Panc1 (cell line): ENCODE measurements at places on chromosomes 3 and 15. TPM values are rescaled to one million over a fixed set of nuclear protein-coding genes. Genes with fewer than 3 reads are reported as not detected.

The AADACL2 gene
- not detected for total RNA-seq

GRCh38 chr3:43330981-43331380, 44.6 kb downstream of the SNRK start:
- H3K4me1 ChIP-seq: no peaks in the 10 kb centered on the region
- no peak for DNase-seq

DNA sequence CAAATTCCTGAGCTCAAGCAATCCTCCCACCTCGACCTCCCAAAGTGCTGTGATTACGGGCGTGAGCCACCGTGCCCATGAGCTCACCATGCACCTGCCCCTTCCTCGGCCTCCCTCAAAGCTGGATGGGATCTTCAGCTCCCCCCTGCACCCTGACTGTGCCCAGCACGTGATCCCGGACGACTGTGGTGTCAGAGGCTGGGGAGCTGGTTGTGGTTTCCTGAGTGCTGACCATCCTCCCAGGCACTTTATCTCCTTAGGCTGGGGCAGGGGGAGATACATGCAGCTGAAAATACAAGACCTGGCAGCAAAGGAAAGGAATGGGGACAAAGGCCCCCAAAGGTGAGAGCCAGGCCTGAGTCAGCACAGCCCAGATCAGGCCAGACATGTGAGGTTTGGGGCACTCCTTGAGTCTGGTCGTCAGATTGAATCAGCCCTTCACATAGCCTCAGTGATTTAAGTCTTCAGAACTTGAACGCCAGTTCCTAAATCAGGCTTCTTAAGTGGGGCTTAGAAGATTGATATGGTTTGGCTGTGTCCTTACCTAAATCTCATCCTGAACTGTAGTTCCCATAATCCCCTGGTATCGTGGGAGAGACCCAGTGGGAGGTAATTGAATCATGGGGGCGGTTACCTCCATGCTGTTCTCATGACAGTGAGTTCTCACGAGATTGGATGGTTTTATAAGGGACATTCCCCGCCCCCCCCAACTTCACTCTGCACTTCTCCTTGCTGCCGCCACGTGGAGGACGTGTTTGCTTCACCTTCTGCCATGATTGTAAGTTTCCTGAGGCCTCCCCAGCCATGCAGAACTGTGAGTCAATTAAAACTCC, 35.8 kb downstream of the PRKCD start:
- H3K36me3 ChIP-seq: no peaks in the 10 kb centered on the region
- H3K27ac ChIP-seq: no peak overlapping the region
- no peak overlapping the region for H3K4me3 ChIP-seq
- DNase-seq: no peak

GRCh38 chr3:127771746-127772145, 50.6 kb downstream of the MGLL start:
- peaks cover 7% of the 10 kb centered on the region; the same call in 1 of the 2 replicates for H3K4me1 ChIP-seq
- no peak overlapping the region for H3K27ac ChIP-seq
- no peaks in the 10 kb centered on the region for H3K27me3 ChIP-seq

DNA sequence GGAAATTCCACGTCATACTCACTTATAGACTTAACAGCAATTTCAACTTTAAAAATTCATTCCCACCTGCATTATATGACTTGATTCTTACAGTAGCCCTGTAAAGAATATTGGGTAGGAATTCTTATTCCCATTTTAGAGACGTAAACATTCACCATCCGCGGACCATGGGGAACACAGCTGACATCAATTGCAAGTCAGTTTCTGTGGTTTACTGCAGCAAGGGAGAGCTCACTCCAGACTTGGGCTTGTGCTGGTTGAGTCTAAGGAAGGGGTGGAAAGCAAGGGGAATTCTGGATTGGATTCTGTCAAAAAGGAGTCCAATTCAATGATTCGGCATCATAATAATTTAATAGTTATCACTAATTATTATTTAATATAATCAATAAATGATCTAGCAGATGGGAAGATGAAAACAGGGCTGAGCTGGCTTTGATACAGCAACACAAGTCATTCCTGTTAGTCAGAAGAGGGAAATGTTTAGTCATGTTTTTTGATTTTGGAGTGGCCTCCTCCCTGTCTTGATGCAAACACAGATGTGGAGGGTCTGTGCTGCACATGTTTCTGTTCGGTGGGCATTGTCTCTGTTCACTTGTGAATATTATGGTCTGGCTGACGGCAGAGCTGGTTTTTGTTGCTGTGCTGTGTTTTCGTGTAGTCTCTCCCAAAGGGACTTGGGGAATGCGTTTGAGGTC, 9.7 kb downstream of the LIPC start:
- no peak overlapping the region for H3K4me3 ChIP-seq
- no peaks in the 10 kb centered on the region for H3K27me3 ChIP-seq
- H3K4me1 ChIP-seq: peaks cover 22% of the 10 kb centered on the region
- H3K36me3 ChIP-seq: no peaks in the 10 kb centered on the region
- DNase-seq: no peak
- H3K27ac ChIP-seq: no peak overlapping the region

DNA sequence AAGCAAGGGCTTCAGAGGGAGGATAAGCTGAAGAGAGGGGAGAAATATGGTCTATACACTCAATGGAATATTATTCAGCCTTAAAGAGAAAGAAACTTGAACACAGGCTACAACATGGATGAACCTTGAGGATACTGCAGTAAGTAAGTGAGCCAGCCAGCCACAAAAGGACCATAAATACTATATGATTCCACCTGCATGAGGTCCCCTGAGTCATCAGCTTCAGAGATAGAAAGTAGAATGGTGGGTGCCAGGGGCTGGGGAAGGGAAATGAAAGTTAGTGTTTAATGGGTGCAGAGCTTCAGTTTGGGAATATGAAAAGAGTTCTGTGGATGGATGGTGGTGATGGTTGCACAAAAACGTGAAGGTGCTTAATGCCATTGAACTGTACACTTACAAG, 68.4 kb upstream of the SEC13 start:
- no peak overlapping the region for H3K27ac ChIP-seq
- no peak for DNase-seq
- H3K27me3 ChIP-seq: no peaks in the 10 kb centered on the region

The GOLGA6D gene
- total RNA-seq: not detected

DNA sequence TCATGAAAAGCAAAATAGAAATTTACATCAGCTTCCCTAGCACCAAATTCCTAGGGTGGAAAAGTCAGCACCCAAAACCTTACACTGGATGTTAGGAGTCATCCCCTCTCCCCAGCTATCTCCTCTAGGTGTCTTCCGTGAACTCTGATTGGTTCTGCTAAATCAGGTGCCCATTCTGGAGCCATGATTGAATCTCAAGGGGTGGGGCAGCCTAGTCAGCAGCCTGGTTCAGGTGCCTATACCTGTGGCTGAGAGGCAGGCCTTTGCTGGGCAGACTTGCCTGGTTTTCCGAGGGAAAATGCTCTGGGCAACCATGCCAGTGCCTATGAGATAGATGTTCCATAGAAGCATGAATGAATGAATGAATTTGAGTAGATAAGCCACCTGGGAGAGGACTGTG, 336.7 kb downstream of the LRTM1 start:
- H3K27ac ChIP-seq: no peak overlapping the region
- no peaks in the 10 kb centered on the region for H3K27me3 ChIP-seq
- H3K4me1 ChIP-seq: no peaks in the 10 kb centered on the region
- no peaks in the 10 kb centered on the region for H3K36me3 ChIP-seq
- no peak for DNase-seq

The KLHL24 gene
- 42.0 TPM for total RNA-seq

DNA sequence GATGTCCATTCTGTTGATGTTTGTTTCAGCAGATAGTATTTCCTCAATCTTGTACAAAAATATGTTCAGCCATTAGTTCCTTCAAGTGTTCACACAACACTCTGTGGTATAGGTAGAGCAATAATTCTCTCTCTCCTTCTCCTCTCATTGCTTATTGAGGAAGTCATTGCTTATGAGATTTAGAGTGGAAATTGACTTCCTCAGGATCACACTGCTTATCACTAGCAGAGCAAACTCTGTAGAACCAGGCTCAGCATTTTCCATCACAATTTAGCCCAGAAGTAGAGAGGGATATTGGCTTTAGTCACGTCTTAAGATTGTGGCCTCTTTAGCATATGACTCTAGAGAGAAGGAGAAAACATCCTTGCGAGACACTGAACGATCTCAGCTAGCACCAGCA, 31.2 kb downstream of the RAB11A start:
- H3K4me3 ChIP-seq: no peak overlapping the region
- H3K27ac ChIP-seq: no peak overlapping the region
- H3K4me1 ChIP-seq: no peaks in the 10 kb centered on the region
- no peaks in the 10 kb centered on the region for H3K27me3 ChIP-seq
- no peak for DNase-seq

DNA sequence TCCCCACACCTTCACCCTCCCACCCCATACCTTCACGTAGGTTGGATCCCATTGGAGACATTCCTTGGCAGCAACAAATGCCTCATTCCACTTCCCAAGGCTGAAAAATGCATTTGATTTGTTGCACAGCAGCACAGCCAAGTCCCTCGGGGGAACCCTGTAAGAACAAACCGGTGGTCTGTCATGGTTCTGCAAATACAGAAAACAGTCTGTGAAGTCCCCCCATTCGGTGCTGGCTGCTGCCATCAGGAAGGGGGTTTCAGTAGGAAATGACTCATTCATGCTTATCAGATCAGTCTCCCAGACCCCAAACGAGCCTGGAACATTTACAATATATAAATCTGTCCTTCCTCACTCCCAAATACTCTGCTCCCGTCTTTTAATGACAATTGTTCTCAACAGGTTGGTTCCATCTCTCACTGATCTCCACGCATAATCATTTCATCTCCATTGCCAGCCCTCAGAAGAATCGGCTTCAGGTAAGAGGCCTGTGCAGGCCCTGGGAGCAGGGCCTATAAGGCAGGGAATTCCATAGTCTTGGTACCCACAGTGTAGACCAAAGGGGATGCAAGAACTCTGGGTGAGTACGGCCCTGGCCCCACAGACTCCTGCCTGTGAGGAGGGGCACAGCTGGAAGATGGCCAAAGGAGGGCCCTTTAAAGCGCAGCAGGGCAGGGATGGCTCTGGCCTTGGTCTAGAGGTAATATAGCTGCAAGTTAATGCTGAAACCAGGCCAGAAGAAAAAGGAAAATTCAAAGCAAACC, 41.6 kb downstream of the TRANK1 start:
- H3K27ac ChIP-seq: no peak overlapping the region
- H3K4me1 ChIP-seq: no peaks in the 10 kb centered on the region
- no peaks in the 10 kb centered on the region for H3K27me3 ChIP-seq
- H3K4me3 ChIP-seq: no peak overlapping the region
- no peak for DNase-seq

DNA sequence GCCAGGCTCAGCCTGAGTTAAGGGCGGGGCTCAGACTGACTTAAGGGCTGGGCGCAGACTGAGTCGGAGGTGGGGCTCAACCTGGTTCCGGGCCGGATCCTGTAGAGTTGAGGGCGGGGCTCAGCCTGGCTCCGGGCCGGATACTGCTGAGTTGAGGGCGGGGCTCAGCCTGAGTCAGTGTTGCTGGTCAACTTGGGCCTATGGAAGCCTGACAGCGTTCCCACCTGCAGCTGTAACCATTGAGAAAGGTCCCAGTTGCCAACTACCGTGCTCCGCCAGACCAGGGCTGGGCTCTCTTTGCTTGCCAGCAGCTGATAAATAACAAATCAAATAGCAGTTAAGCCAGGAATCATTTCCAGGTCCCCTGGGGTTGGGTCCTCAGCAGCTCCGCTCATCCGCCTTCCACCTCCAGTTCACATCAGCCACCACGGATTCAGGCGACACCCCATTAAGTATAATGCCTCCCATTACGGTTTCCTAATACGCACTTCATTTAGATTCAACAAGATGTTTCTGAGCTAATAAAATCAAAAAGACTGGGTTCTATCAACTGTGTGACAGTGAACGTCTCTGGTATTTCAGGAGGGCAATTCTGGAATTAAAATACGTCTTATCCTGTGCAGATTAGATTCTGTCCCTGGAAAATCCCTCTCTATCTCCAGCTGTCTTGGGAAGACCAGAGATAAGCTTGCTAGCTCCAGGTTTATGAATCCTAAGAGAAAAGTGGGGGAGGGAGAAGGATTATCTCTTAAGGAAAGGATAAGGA, 7.3 kb downstream of the GRIP2 start:
- H3K4me3 ChIP-seq: no peak overlapping the region
- peaks cover 4% of the 10 kb centered on the region; the same call in 1 of the 2 replicates for H3K4me1 ChIP-seq
- no peak for DNase-seq
- H3K27me3 ChIP-seq: no peaks in the 10 kb centered on the region
- H3K36me3 ChIP-seq: no peaks in the 10 kb centered on the region
- H3K27ac ChIP-seq: no peak overlapping the region

DNA sequence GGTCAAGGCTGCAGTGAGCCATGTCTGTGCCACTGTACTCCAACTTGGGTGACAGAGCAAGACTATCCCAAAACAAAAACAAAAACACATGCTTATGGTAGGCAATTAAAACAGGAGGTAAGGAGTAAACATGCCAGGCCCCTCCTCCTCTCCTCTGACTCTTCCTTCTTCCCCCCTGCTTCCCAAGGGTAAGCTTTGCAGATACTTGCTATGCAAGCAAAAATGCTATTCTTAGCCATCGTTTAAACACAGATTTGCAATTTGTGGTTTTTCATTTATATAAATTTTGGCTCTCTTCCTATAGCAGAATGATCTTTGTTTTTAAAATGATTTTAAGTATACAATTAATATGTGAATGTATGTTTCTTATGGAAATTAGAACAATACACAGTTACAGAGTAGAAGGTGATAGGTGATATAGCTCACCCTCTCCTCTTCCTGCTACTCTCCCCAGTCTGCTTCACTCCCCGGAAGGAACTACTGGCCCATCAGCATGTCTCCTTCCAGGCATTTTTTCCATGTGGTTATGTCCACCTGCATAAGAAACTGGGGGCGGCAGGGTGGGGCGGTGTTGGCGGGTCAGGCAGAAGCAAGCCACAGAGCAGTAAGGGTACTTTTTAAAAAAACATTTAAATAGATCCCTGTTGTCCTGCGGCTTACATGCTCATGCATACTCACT, 42.1 kb downstream of the IGF1R start:
- H3K27ac ChIP-seq: no peak overlapping the region
- DNase-seq: no peak
- H3K27me3 ChIP-seq: no peaks in the 10 kb centered on the region

- no peaks in the 10 kb centered on the region for H3K27me3 ChIP-seq
- H3K27ac ChIP-seq: no peak overlapping the region
- no peak for DNase-seq
These were observed 67.2 kb downstream of the WDR76 start for GRCh38 chr15:43893956-43894355.

The EBLN2 gene
- 1.9 TPM for total RNA-seq

DNA sequence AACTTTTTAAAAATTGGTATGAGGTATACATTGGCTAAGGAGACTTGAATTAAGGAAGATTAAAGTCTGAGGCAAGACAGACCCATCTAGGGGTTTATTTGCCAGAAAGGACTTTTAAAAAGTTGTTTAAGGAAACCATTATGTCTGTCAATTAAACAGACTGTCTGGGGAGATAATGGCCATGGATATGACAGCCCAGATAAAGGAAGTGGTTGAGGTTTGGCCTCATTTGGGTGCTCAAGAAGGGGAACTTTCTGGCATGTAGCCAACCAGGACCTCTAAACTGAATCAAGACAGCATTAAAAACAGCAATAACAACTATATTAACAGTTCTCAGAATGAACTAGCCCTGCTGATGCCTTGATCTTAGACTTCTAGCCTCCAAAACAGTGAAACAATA, 9.9 kb upstream of the CD200R1L start:
- no peaks in the 10 kb centered on the region for H3K36me3 ChIP-seq
- no peak overlapping the region for H3K27ac ChIP-seq
- H3K27me3 ChIP-seq: no peaks in the 10 kb centered on the region
- no peaks in the 10 kb centered on the region for H3K4me1 ChIP-seq

The CP gene
- total RNA-seq: 5.8 TPM

GRCh38 chr3:117201901-117202774, 492.6 kb downstream of the TUSC7 start:
- H3K4me1 ChIP-seq: no peaks in the 10 kb centered on the region
- no peaks in the 10 kb centered on the region for H3K27me3 ChIP-seq
- H3K36me3 ChIP-seq: no peaks in the 10 kb centered on the region
- DNase-seq: no peak
- H3K27ac ChIP-seq: no peak overlapping the region

The DCLK3 gene
- total RNA-seq: not detected

The LRRC31 gene
- not detected for total RNA-seq
